ENCODE measurements at places on chromosomes 11 and 22.

DNA sequence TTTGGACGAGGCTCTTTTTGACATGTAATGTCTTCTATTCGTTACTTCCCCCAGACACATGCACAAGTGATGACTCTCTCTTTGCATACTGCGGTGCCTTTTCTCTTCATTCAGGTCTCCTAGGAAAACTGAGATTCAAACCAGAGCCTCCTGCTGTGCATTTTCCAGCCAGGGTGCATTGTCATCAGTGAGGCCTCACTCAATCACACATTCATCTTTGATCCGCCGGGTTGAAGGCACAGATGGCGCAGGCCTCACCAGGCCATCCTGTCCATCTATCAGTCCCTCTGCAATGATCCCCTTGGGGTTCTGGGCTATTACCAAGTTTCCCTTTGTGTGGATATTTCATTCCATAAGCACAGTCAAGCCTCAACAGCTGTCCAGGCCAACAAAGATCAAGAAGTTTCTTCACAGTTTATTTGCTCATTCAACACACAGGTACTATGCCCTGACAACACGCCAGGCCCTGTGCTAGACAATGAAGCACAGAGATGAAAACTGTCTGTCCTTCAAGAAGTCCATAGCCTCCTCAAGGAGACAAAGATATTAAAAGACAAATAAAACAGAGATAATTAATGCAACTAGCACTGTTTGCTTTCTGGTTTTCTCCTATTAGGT is 107.8 kb downstream of the LARGE1 start:
- no peak for DNase-seq

DNA sequence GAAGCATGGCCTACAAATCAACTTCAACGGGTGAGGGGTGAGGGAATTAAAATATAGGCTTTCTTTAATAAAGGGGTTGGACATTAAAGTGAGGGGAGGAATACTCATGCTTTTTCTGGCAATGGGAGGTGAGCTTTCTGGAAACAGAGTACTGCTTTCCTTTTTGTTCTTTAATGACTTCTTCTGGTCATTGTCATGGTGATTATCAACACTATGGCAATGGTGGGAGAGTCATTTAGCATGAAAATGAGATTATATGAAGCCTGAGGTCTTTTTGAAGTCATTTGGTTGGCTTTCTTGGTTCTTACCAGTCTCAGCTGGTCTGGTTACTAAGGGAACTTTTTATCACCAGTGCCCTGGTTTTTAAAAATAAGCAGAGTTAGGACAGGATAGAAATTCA is 475.8 kb upstream of the LRRC4C start:
- no peak for DNase-seq

GRCh38 chr11:81970886-81971285 is 762.8 kb downstream of the FAM181B start:
- DNase-seq = no peak

- no peak for DNase-seq
Observed at GRCh38 chr22:35642305-35642741, 5.9 kb upstream of the APOL6 start.

DNA sequence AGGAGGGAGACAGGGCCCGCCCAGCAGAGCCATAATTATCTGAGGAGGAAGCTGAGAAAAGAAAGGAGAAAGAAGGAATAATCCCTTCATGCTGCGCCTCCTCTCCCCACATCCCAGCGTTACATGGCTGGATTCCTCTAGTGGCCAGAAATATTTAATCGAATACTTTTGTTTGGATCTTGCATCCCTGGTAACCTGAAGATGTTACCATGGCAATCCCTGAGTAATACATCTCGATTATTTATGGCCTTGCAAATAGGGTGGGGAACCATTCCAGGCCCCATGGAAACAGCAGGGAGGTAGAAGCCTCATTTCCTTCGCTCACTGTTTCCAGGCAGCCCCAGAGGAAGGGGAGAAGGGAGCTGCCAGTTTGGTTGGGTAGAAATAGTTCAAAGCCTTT is 357.7 kb downstream of the BUD13 start:
- DNase-seq = no peak

DNA sequence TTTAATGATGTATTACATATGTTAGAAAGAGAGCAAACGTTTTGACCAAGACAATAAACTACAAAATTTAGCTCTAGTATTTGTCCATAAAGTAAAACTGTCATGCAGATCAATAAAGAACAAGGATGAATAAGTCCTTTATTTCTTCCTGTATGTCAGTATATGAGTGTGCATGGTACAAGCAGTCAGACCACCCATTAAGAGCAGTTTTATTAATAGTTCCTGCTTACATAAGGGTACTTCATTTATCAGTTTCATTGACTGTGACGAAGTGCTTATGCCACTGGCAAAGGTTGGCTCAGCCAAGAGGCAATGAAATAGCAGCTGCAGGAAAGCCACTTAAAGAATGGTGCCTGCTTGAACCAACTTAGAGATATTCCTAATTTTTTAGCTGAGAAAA is 913.0 kb upstream of the CNTN5 start:
- DNase-seq = no peak

GRCh38 chr11:31995525-31996094 is 95.3 kb upstream of the RCN1 start:
- DNase-seq = no peak

Data from Right ventricle myocardium inferior (tissue), 1 donor.